ENCODE measurements at places on chromosomes 6 and 20. TPM values are rescaled to one million over a fixed set of nuclear protein-coding genes. Genes with fewer than 3 reads are reported as not detected.

The CEP85L gene
- 1.3 TPM for polyA plus RNA-seq

The CCN5 gene
- polyA plus RNA-seq: 92.1 TPM

The BTN2A1 gene
- polyA plus RNA-seq: 12.4 TPM

The ETV7 gene
- polyA plus RNA-seq: 3.7 TPM

The HCK gene
- 18.5 TPM for polyA plus RNA-seq

The BPIFB1 gene
- polyA plus RNA-seq: 333 TPM

The FHL5 gene
- 6.3 TPM for polyA plus RNA-seq

The CGAS gene
- 6.6 TPM for polyA plus RNA-seq

DNA sequence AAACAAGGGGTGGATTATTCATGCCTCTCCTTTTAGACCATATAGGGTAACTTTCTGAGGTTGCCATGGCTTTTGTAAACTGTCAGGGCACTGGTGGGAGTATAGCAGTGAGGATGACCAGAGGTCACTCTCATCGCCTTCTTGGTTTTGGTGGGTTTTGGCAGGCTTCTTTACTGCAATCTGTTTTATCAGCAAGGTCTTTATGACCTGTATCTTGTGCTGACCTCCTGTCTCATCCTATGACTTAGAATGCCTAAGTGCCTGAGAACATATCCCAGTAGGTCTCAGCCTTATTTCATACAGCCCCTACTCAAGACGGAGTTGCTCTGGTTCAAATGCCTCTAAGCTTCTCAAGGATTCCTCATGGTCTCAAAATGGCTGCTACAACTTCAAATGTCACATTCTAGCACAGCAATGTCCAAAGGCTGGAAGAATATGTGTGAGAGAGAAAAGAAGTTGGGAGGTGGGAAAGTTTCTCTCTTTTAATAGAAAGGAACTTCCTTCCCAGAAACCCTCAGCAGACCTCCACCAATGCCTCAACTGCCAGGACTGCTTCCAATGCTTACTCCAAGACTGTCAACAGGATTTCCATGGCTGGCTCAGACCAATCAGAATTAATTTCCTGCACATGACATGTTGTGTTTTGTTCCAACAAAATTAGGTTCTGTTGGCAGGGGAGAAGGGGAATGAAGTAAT, 46.6 kb upstream of the SLC9A8 start:
- no peak for DNase-seq

DNA sequence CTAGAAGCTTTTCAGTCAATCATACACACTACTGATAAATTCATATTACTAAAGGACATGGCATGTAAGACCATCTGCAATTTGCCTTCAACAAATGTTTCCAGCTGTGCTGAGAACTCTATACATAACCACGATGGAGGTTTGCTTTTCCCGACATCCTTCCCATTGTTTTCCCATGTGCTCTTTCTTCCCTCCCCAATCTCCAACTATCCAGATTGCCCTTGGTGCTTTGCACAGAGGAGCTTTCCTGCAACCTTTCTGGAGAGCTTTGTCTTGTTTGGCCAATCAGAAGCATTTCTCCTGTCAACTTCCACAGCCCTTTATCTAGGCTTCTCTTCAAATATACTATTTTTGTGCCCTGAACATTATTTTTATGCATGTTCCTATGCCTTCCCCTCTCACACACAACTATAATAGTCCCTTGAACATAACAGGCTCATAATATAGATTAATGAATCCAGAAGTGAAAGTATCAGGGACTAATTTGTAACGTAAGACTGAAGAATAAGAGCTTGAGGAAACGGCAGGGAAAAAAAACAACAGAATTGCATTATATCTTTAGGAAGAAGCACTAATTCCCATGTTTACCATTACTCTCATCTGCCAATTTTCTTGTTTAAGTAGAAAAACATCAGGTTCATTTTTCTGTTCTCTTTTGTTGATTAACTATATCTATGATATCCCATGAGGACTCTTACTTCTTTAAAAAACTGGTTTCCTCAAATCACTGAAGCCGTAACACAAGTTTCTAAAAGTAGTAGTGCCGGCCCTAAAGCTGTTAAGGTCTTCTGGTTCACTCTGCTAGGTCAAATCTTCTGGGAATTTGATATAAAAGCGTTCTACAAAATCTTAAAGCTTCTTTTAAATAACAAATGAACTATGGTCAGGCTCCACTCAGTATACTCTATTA, 20.1 kb downstream of the SMLR1 start:
- peak; percentile 16 for DNase-seq

- DNase-seq: no peak
These were observed 135.9 kb downstream of the TMEM242 start for GRCh38 chr6:157187182-157188083.

DNA sequence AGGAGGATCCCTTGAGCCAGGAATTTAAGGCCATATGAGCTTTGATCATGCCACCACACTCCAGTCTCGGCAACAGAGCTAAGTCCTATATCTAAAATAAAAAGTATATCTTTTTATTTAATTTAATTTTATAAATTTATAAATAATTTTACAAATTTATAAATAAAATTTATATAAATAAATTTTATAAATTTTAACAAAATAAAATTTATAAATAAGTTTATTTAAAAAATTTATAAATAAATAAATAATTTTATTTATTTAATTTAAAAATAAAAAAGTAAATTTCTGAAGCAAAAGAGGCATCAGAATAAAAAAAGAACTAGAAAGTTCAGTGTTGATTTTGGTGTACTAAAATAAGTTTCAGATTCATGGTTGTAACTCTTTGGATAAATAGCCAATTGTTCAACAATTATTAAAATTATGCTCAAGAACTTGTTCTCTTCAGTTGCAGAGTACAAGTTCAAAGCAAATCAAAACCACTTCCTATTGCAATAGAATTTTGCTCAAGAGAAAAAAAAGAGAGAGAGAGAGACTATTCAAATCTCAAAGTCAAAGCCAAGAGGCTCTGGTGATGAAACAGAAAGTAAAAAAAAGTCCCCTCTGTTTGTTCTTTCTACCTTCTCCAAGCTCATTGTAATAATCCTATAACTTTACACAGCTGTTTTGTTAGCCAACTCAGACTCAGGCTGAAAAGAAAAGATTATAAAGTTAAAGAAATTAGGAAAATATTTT, 547.5 kb upstream of the ADGRB3 start:
- DNase-seq: no peak

- DNase-seq: no peak
These were observed 16.2 kb upstream of the C6orf118 start for GRCh38 chr6:165325609-165326008.

DNA sequence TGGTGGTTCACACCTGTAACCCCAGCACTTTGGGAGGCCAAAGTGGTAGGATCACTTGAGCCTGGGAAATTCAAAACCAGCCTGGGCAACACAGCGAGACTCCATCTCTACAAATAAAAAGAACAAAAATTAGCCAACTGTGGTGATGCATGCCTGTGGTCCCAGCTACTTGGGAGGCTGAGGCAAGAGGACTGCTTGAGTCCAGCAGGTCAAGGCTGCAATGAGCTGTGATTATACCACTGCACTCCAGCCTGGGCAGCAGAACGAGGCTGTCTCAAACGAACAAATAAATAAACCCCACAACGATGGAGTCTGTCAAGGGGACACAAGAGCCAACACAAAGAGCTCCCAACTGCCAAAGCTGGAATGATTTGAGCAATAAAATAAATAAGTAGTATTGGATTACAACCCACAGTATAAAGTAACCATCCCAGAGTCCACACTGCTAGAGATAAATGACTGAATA, 13.5 kb downstream of the ZMYND8 start:
- DNase-seq: peak; percentile 39

- no peak for DNase-seq
These were observed 130.1 kb upstream of the SLC2A12 start for GRCh38 chr6:134182528-134182927.

GRCh38 chr20:47878601-47879027, 93.3 kb upstream of the SULF2 start:
- no peak for DNase-seq

DNA sequence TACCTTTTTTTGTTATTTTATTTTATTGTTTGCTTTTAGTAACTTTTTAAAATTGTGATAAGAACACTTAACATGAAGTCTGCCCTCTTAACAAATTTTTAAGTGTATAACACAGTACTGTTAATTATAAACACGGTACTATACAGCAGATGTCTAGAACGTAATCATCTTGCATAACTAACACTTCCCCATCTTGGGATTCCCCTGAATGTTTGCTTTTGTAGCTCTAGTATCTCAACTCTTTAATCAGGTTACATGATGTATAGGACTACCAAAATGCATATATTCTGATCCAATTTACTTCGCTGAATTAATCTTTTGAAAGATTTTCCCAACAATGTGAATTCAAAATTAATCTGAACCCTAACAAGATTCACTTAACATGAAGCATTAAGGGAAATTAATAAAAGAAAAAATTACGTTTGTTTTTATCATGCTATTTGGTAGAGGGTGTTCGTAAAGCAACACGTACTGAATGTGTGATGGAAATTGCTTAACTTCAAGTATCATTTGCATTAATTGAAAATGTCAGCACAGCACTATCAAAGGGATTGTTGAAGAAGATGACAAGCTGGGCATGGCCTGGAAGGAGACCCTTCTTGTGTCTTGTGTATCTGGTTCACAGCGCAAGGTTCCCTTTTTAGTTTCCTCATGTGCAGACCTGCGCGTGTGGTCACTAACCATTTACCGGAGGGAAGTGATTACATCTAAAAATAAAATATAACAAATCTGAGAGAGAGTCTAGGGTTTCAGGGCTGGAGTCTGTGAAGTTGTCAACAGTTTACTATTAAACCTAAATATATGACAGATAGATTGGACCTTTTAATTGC, 15.2 kb downstream of the COL19A1 start:
- DNase-seq: no peak

- DNase-seq: no peak
These were observed 543.9 kb downstream of the RNF144B start for GRCh38 chr6:18931086-18931485.

GRCh38 chr6:43871284-43871683, 101.3 kb downstream of the VEGFA start:
- no peak for DNase-seq

DNA sequence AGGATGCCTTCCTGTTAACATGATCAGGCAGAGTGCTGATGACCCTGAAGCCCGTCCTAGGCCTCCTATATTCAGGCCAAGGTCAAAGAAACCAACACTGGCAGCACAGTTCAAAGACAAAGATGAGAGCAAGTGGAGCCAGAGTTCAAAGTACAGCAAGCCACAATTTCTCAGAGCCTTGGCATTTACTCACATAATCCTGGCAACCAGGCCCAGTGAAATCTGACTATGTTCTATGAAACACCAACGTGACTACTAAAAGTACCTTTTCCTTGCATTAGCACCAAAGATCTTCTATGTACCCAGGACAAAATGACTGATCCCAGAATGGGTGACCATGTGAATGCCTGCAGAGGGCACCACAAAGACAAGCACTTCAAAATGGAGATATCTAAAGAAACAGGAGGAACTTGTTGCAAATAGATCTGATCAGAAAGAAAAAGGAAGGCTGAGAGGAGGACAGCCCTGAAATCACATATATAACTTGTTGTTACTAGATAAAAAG, 3.9 kb downstream of the NFS1 start:
- no peak for DNase-seq

- no peak for DNase-seq
These were observed 255.6 kb downstream of the KHDC1L start for GRCh38 chr6:72969666-72970065.
